ENCODE measurements at places on chromosomes 12 and 14.

DNA sequence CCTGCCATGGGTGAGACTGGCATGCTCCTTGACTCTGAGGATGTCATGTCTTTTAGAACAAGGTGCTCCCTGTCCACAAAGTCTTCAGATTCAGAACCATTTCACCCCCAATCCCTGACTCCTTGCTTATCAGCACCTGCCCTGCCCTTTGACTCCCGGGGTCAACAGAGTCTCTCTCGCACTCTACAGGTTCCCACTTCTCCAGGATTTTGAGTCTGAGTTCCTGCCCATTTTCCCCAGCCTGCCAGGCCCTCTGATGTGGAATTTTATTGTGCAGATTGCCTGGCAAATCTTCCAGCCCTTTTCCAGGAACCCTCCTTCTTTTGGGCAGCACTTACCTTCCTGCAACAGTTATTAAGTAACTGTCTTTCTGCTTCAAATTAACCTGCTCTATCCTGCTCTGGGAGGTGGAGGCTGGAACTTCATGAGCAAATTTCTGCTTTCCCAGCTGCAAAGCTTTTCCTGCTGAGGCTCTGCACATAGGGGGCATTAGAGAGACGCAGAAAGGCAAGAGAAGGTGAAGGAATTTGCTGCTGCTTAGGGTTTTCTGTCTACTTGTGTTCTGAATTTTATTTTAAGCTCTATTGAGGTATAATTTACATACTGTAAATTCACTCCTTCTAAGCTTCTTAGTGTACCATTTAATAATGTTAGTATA, 259.1 kb downstream of the PCNX1 start:
- no peak for DNase-seq

DNA sequence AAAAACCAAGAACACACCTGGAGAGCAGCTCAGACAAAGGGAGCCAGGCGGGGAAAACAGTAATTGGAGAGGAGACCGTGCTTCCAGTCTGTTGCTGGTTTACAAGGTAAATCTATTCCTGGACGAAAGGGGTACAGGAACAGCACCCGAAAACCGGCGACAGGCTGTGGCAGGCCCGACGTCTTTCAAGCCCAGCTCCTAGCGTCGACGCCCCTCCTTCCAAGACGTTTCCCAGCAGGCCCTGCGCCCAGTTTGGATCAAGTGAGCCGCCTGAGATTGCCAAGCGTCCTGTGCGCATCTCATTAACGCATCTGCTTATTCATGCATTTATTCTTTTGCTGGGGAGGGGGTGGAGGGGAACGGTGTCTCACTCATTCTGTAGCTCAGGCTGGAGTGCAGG, 1.4 kb downstream of the C12orf56 start:
- no peak for DNase-seq

GRCh38 chr14:95380350-95381042, 60.8 kb upstream of the CLMN start:
- no peak for DNase-seq

DNA sequence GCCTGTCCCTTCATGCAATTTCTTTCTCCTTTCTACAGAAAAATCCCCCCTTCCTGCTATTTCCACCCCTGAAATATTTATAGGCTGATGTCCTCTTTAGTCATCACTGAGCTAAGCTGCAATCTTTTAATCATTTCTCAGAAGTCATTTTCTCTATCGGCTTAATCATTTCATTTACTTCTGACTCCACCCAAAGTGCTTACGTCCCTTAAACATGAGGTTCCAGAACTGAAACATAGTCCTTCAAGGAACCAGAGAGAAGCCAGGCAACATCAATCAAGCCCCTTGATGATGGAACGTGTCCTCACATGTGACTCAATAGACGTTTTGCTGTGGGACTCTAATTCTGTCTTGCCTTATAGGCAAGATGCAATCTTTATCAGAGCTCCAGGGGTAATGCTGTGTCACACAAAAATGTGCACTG, 148.7 kb upstream of the KRR1 start:
- DNase-seq, result no peak

DNA sequence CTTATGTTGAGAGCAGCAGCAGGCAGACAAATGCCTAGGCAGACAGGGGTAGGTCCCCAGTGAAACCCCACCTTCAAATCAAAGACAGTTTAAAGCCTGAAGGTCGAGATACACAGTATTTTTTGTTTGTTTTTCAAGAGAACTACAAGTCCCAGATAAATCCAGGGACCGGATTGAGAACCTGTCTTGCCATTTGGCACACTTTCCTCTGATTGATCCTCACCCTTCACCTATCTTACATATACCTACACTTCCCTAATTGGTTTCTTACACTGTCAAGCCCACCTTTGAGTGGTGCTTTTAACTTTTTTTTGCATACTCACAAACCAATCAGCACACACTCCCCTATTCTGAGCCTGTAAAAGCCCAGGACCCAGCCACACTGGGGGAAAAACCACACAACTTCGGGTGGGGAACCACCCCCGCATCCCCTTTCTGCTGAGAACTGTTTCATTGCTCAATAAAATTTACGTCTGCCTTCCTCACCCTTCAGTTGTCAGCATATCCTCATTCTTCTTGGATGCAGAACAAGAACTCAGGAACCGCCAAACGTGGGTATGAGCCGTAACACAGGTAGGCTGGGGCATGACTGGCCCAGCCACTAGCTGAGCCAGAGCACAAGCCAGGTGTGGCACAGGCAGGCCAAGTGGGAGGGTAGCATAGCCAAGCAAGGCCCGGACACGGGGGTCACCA, 11.1 kb downstream of the DICER1 start:
- DNase-seq, result no peak

DNA sequence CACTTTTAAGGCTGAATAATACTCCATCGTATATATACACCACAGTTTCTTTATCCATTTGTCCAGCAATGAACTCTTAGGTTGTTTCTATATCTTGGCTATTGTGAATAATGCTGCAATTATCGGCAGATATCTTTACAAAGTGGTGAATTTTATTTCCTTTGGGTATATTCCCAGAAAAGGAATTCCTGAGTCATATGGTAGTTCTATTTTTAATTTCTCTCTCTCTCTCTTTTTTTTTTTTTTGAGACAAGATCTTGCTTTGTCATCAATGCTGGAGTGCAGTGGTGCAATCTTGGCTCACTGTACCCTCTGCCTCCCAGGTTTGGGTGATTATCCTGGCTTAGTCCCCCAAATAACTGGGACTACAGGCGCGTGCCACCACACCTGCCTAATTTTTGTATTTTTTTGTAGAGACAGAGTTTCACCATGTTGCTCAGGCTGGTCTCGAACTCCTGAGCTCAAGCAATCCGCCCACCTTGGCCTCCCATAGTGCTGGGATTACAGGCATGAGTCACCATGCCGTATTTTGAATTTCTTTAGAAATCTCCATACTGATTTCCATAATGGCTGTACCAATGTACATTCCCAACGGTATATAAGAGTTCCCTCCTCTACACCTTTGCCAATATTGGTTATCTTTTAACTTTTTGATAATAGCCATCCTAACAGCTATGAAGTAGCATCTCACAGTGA, 98.4 kb downstream of the EFCAB11 start:
- DNase-seq, result no peak

GRCh38 chr14:69317780-69318179, 57.8 kb downstream of the GALNT16 start:
- no peak for DNase-seq

- DNase-seq, result peak; percentile 92
These were observed 448 bp downstream of the TSPAN9 start for GRCh38 chr12:3077572-3078081.

DNA sequence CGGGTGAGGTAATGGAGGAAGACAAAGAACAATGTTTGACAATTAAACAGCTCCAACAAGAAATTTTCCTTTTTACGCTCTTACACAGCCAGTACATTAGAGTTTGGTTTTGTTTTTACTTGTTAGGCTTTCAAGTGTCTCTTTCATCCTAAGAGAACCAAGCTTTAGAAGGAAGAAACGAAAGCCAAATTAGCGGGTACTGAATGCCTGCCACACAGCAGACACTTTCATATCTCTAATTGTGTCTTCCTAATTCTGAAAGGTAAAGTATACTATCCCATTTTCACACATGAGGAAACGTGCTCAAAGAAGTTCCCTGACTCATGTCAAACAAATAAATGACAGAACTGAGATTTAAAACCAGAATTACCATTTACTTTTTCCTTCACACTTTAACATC, 65.0 kb downstream of the CDK17 start:
- no peak for DNase-seq

DNA sequence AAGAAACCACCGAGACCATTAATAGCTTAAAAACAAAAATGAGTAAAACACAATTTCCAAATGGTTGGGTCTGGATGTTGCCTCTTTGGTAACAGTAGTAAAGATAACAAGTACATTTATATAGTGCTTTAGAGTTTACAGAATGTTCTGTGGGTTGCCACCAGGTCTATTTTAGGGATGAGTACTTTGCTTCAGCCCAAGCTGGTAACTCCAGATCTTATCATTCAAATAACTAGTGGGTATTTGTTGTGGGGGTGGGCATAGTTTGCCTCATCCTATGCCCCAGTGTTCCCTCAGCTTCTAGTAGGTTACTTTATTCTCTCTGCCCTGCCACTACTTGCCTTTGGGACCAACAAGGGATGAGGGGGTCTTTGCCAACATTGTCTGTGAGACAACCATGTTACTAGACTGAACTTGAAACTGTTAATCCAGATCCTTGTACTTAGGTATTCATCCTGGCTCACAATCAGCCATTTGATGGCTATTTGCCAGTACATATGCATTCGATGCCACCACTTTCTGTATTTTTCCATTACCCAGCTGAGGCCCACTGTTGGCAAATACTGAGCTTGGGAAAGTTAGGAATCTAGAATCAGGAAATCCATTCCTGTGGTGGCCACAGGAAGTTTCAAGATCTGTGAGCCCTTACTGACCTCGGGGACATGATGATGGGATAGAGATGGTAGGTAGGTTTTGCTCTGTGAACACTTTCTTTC, 17.6 kb upstream of the AKAP6 start:
- DNase-seq, result no peak

- DNase-seq, result no peak
These were observed 51.6 kb upstream of the ABCC9 start for GRCh38 chr12:21992823-21993222.

DNA sequence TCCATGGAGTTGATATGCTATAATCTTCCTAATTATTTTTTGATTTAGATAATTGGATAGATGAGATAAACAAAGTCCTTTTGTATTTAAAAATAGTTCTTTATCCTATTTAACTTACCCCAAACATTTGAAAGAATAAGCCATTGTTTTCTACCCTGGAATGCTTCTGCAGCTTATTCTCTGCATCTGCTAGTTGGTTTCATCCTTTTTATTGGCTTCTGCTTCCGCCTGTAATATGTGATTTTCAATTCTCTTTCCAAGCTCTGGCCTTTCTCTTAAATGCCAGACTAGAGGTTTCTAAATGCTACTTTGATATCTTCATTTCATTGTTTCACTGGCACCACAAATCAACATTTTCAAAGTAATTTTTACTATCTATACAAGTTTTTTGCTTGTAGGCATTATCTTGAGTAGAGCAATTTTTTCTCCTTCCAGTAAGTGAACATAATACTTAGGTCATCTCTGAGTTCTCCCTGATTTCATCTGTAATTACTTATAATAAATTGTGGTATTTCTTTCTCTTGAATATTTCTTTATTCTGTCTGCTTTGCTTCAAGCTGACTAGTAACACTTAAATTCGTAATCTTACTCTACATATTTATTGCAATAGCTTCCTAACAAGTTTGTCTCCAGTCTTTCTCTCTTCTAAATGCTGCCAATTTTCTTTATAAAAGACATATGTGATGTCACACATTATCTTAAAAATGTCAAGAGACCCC, 958.4 kb downstream of the SLC6A15 start:
- DNase-seq, result no peak

GRCh38 chr12:105835580-105836241, 303.0 kb downstream of the NUAK1 start:
- no peak for DNase-seq

DNA sequence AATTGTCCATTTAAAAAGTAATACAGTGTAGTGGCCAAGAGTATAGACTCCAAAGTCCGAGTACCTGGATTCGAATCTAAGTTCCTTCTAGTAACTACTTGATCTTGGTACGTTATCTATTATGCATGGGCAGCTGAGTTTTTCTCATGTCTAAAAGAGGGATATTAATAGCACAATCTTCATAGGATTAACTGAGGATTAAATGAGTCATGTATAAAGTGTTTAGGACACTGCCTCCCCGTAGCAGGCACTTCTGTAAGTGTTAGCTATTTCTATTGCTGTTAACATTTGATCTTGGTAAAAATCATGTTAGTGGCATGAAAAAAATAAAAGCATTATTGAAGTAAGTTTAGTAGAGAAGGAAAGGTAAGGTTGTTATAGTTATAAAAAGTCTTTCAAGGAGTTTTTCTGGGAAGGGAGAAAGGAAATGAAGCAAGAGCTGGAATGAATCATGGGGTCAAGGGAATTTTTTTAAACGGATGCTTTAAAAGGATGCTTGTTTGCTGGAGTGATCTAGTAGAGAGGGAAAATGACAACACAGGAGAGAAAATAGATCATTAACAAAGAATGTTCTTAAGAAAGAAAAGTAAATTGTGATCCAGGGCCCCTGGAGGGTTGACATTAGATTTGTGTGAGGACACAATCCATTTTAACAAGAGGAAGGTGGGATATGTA, 502.2 kb upstream of the USP15 start:
- DNase-seq, result no peak

GRCh38 chr14:22560662-22561365, 28.2 kb downstream of the DAD1 start:
- DNase-seq, result no peak

DNA sequence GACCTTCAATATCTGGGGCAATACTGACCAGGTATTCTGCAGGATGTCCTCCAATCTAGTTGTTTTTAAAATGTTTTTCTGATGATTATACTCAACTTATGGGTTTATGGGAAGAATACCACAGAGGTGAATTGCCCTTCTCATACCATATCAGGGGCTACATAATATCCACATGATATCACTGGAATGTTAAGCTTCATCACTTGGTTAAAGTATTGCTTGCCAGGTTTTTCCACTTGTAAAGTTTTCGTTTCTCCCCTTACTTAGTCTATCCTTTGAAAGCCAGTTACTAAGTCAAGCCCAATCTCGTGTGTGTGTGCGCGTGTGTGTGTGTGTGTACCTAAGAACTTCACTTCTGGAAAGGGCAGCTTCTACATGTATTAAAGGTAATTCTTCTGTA, 980.9 kb upstream of the FBXO33 start:
- DNase-seq, result no peak

GRCh38 chr14:51938137-51938536, 51.2 kb upstream of the RTRAF start:
- no peak for DNase-seq

DNA sequence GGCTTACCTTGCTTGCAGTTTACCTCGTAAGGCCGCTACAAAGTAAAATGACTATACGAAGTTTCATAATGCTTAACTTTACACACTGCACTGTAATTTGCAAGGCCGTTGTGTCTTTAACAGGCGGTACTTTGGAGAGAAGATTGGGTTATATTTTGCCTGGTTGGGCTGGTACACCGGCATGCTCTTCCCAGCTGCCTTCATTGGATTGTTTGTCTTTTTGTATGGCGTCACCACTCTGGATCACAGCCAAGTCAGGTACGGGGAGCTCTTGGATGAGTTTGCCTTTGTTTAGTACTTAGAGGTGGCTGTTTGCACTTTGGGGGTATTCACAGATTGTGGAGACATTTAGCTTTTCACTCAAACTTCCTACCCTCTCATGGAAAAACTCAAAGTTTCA, 167.8 kb downstream of the SLC5A8 start:
- no peak for DNase-seq

GRCh38 chr12:18595412-18595811, 142.4 kb downstream of the PLCZ1 start:
- DNase-seq, result peak; percentile 33

Measured in kidney (tissue), 22 donors.